ENCODE measurements at places on chromosomes 1 and 21. TPM values are rescaled to one million over a fixed set of nuclear protein-coding genes. Genes with fewer than 3 reads are reported as not detected.
A peak's percentile ranks its signal among the peaks of the same experiment; 100 is the strongest.

Gene SPATA45
- total RNA-seq = not detected

Gene ZNF683
- total RNA-seq = 0.27 TPM

Gene CHAF1B
- total RNA-seq = 2.4 TPM

Gene DNAJC6
- 19.7 TPM for total RNA-seq

Gene ANGPTL1
- not detected for total RNA-seq

Gene MYOG
- total RNA-seq = not detected

Gene TMEM81
- 0.54 TPM for total RNA-seq

Gene OXCT2
- total RNA-seq = 1.6 TPM

- DNase-seq = no peak
These were observed 53.2 kb downstream of the SYT2 start for GRCh38 chr1:202656951-202657646.

DNA sequence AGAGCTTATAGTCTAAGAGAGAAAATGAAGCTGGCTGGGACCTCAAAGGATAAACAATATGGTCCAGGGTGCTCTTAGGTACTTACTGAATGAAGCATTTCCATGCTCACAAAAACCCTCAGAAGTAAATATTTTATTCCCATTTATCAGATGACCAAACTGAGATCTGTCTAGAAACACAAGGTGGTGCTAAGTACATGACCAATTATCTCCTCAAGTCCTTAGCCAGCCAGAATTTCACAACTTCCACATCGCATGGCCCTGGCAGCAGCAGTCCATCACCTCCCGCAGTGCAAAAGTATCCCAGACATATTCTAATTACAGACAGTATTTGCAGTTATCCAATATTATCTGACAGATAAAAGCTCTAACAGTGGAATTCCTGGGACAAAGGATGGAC lies 321.7 kb upstream of the PROX1 start:
- DNase-seq = no peak

DNA sequence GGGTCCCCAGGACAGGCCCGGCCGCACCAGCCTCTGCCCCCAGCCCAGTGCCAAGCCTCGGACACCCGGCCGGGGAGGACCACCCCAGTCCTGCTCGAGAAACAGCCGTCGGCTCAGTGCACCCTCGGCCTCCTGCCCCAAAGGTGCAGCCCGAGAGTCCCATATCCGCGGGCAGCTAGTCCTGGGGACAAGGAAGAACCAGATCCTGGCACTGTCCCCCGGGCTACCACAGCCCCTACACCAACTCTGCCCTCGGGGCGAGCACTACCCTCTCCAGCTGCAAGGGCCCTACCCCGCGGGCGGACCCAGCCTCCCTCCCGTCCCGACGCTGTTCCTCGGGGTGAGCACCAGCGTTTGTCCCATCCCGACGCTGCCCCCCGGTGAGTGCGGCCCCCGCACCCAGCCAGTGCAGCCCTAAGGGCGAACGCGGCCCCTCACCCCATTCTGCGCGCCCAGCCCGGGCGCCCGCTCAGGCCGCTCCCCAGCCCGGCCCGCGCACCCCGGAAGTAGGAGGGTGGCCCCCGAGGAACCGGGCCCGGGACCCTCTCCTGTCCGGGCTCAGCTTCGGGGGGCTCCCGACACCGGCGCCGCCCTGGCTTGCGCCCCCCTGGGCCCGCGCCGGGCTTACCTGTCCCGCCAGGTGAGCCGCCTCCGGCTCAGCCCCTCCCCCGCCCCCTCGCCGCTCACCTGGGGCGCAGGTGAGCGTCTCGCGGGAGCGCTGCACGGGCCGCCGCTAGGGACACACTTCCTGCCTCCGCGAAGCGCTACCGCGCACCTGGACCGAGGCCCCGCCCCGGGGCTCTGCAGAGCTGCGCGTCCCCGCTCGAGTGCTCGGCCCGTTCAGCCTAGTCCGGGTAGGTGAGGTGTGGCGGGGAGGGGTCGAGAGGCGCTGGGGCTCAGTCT lies at the start of gene KDF1:
TSS of gene KDF1 (minus strand) at position 747 of the 903 bp plus-strand sequence. CDS start 8,088 bp downstream, outside the sequence.
- DNase-seq = peak; percentile 43

DNA sequence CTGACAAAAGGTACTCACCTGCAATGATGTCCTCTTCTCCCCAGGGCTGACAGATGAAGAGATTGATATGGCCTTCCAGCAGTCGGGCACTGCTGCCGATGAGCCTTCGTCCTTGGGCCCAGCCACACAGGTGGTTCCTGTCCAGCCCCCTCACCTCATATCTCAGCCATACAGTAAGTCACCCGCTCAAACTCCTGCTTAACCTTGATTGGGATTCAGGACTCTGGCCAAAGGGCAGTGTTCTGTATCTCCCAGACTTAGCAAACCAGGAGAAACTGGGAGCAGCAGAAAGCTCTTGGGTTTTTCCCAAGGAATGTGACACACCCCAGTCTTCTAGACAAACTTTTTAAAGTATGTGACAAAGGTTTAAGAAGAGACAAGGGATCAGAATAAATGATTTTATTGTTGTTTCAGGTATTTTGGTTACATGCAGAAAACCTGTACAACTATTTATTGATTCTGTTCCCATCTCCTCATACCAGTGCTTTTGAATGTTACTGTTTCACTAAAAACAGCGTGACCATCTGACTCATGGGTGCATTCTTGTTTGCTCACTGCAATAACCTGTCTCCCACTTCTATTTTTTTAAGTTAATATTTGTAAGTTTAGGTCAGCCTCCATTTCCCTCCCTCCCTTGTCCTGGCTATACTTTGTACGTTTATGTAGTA lies 124.6 kb downstream of the PEX14 start:
- DNase-seq = no peak

DNA sequence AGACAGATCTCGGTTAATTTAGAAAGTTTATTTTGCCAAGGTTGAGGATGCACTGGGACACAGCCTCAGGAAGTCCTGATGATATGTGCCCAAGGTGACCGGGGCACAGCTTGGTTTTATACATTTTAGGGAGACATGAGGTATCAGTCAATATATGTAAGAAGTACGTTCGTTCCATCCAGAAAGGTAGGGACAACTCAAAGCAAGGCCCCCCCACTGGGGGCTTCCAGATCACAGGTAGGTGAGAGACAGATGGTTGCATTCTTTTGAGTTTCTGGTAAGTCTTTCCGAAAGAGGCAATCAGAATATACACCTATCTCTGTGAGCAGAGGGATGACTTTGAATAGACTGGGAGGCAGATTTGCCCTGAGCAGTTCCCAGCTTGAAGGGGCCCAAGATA lies 60.4 kb upstream of the VTCN1 start:
- no peak for DNase-seq

GRCh38 chr1:233255145-233255544 lies 40.4 kb downstream of the PCNX2 start:
- DNase-seq = no peak

- DNase-seq = peak; percentile 68
These were observed 88.6 kb downstream of the NUF2 start for GRCh38 chr1:163410073-163410999.

Measured in hematopoietic multipotent progenitor cell (in vitro differentiated cells).